SW480 (cell line): ENCODE measurements at places on chromosomes 4 and X.

GRCh38 chr4:28350485-28350884 lies 1489.8 kb downstream of the STIM2 start:
- DNase-seq = no peak

DNA sequence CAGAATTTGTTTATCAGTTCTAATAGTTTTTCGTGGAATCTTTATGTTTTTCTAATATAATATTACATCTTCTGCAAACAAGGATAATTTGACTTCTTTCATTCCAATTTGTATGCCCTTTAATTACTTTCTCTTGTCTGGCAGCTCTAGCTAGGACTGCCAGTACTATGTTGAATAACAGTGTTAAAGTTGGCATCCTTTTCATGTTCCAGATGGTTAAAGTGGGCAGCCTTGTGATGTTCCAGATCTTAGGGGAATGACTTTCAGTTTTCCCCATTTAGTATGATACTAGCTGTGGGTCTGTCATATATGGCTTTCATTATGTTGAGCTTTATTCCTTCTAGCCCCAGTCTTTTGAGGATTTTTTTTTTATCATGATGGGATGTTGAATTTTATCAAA lies 220.6 kb upstream of the WDFY3 start:
- no peak for DNase-seq

DNA sequence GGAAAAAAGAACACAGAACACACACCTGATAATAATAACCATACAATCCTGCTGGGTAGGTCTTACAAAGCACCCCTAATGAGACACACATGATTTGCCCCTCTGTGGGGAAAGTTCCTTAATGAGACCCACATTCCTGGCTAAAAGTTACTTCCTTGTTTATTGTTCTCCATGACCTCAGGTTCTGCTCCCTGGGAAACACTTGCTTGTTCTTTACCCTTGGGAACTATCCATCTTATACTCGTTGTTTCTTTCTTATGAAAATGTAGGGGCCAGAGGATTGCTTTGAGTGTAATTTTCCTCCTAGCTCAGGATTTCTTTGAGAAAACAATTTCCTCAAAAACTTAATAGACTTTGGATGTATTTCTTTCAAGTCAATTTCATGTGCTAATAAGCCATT lies 52.1 kb upstream of the PCDH10 start:
- no peak for DNase-seq

- DNase-seq = no peak
Observed at GRCh38 chr4:69497886-69498395, 2.2 kb upstream of the UGT2B4 start.
